ENCODE measurements at places on chromosomes 3 and 15.

DNA sequence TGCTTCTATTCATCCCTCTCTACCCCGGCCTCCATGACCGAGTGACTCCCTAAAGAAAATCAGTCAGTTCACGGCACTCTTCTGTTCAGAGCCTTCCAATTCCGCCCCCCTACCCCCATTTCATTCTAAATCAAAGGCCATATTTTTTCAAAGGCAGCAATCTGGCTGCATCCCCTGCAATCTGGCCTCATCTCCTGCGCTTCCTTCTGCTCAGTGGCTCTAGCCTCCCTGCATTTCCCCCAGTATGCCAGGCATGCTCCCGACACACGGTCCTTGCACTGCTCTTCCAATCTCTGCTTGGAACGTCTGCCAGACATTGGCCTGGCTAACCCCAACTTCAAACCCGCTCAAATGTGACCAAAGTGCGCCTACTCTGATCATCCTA is 67.7 kb downstream of the EXOG start:
- DNase-seq, result no peak

- no peak for DNase-seq
These were observed 106.3 kb downstream of the SMAD6 start for GRCh38 chr15:66808181-66808824.

GRCh38 chr3:22977650-22978289 is 225.4 kb upstream of the UBE2E2 start:
- no peak for DNase-seq

- DNase-seq, result no peak
These were observed 40.8 kb downstream of the MRAS start for GRCh38 chr3:138389144-138389601.

GRCh38 chr3:152195206-152195605 is 73.5 kb upstream of the MBNL1 start:
- DNase-seq, result no peak

DNA sequence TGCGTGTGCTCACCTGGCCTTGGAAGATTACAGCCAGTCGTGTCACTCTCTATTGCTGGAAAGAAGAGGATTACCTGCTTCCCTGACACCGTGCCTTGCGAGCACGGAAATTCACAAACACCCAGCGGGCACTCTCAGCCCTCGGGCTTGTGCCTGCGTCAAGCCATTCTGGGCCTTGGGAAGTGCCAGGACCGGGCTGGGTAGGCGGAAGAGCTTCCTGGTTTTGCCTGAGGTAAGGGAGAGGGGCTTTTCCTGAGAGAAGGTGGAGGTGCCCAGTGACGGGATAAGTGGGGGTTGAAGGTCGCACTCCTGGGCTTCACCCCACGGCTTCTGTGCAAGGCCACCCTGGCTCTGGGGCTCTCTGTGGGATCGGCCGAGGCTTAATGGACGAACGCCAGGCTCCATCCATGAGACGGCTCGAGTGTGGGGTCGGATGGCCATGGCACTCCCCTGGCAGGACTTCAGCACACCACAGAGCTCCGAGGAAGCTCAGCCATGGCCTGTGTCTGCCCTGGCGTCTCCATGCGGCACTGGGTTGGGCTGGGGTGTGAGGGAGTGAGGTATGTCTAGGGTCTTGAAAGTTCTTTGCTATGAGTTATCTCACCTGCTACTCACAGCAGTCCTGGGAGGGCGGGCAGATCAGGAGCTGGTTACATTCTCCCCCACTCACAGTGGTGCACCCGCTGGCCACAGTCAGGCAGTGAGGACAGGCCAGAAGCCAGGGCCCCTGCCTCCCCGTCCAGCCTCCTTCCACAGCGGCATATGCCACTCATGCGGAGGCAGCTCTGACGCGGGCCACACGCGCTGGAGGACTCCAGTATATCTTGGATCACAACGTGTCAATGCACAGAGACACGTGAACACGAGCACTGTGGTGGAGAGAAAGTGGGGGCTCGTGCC is 209.0 kb downstream of the XXYLT1 start:
- no peak for DNase-seq

DNA sequence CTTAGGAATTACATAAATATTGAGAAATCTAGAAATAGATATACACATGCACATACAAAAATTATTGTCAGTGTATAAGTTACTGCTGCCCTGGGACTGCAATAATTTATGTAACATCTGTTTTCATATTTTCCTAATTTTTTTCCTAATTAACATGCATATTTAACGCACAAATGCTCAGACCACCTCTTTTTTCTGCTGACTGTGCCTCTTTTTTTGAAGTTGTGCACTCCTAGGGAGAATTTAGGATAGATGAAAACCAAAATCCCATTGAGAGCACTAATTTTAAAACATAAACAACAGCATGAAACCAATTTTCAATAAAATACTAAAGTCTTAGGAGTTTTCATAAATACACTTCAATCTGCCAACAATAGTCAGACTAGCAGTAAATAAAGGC is 154.0 kb downstream of the TBC1D5 start:
- no peak for DNase-seq

- DNase-seq, result no peak
These were observed 33.0 kb upstream of the GNB5 start for GRCh38 chr15:52224211-52224610.

GRCh38 chr3:156681002-156681401 is 6.6 kb downstream of the TIPARP start:
- DNase-seq, result no peak

- DNase-seq, result no peak
These were observed 50.3 kb upstream of the ACAN start for GRCh38 chr15:88752951-88753350.

DNA sequence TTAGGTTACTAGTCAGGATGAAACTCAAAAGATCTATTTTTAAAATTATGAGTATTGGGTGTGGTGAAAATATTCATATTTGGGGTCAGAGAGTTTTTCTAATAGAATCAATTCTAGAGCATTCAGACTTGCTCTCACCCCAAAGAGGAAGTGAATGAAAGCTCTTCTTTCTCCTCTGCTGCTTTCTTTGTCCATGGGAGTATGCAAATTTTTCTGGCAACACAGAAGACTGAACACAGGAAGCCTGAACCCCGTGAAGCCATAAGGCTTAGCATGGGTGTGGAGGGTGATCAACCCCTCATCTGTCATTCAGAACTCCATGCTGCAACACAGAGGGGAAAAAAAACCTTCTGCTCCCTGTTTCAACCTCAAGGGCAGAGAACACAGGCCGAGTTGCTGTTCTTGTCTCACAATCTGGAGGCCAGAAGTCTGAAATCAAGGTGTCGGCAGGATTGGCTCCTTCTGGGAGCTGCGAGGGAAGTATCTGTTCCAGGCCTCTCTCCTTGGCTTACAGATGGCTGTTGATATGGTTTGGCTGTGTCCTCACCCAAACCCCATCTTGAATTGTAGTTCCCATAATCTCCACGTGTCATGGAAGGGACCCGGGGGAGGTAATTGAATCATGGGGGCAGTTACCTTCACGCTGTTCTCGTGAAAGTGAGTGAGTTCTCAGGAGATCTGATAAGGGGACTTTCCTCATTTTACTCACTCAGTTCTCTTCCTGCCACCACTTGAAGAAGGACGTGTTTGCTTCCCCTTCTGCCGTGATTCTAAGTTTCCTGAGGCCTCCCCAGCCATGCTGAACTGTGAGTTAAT is 33.7 kb upstream of the CD47 start:
- DNase-seq, result peak; percentile 79

- DNase-seq, result no peak
These were observed 382.1 kb upstream of the TBL1XR1 start for GRCh38 chr3:177579419-177579818.

- no peak for DNase-seq
These were observed 9.9 kb upstream of the KCNMB2 start for GRCh38 chr3:178526291-178526690.

GRCh38 chr3:67655364-67656121 is 1.1 kb upstream of the SUCLG2 start:
- peak; percentile 39 for DNase-seq

DNA sequence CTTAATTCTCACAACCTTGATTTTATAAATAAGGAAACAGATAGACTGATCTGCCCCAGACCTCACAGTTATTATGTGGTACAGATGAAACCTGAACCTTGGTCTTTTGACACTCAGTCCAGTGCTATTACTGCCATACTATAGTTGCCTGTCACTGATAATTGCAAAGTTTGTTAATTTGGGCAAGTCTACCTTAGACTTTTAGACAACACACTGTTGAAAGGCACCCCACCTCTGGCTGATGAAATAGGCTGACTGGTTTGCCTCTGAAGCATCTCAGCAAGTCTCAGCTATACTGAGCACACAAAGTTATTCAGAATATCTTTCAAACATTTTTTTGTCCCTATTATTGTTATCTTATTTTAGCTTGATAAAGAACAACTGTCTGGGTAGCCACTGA is 53.1 kb upstream of the MAP4 start:
- DNase-seq, result no peak

DNA sequence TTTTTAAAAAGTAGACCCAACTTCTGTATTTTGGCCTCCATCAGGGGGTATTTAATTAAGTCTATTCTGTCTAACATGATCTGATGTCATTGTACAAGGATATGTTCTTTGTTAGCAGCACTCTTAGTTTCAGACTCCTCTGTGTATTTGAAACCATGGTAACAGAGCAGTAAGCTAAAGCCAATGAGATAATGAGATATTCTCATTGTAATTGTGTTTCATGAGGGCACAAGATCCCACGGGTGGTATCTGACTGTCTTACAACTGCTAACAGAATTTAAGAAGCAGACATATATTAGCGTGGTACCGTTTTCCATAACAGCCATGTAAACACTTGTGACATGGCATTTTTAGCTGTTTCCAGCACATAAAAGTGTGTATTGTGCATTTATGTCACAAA is 251.2 kb upstream of the VEPH1 start:
- no peak for DNase-seq

Measured in stimulated activated CD4-positive, alpha-beta T cell treated with anti-CD3 and anti-CD28 coated beads, Interleukin-2, amount 100 ng/mL, for 4 hours (primary cell).